Germinal center (tissue), 1 donor: ENCODE measurements at places on chromosomes 5 and 9.

- no peak for DNase-seq
These were observed 176.8 kb downstream of the MAT2B start for GRCh38 chr5:163682234-163682633.

DNA sequence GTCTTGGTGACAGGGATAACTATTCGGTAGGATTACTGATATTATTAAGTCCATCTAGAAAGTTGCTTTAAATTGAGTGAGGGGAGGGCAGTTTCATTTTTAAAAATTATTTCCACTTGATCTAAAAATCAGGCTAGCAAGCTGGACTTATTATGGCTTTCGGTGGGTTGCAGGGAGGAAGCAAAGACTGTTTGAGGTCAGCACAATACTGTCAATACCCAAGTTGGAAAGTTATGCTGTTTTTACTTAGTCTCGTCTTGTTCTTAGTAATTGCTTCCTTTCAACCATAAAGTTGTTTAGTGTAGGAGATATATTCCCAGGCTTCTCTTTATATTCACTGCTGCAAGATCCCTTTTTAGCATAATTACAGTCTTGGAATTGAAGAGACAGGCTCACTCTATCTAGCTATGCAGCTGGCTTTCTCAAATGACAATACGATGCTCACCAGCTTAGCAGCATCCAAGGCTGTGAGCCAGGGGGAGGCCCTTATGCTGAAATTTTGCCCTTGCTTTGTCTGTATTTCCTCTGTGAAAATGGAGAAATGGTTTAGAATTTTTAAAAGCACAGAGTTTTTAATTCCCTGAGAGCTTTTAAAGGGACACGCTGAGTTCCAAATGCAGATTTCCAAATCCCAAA is 68.2 kb upstream of the APC start:
- DNase-seq, result no peak

GRCh38 chr9:88803546-88804253 is 187.6 kb upstream of the S1PR3 start:
- no peak for DNase-seq

- DNase-seq, result no peak
These were observed 237.2 kb upstream of the CTNND2 start for GRCh38 chr5:12141496-12141895.

DNA sequence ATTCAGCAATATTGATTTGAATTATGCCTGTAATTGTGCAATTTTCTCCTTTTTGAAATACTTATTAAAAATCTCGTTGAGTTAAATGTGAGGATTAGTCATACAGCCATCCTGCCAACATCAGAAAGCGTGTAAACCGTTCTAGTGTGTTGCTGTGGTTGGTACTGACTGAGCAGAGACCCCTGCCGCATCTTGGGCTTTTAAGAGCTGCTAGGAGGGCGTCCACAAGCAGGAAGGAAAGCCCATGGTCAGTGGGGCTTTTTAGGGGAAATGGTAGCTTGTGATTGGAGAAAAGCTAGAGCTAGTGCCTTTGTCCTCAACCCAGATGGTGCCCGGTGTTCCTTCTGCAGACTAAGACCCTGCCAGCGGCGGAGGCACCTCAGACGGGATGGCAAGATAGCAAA is 1.3 kb downstream of the SDHA start:
- no peak for DNase-seq

DNA sequence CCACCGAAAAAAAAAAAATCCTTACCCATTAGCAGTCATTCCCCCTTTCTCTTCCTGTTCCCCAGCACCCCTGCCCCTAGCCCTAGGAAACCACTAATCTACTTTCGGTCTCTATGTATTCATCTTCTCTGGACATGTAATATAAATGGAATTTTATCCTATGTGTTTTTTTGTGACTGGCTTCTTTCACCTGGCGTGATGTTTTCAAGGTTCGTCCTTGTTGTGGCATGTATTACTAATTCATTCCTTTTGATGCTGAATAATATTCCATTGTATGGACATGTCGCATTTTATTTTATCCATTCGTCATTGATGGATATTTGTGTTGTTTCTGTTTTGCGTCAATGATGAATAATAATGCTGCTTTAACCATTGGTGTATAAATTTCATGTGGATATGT is 42.8 kb upstream of the SH3GL2 start:
- no peak for DNase-seq

GRCh38 chr5:68242743-68243142 is 27.2 kb downstream of the PIK3R1 start:
- no peak for DNase-seq

GRCh38 chr9:13478639-13479038 is 199.1 kb upstream of the MPDZ start:
- no peak for DNase-seq

GRCh38 chr5:119290607-119291006 is 65.2 kb upstream of the TNFAIP8 start:
- no peak for DNase-seq

- DNase-seq, result no peak
These were observed 508.2 kb upstream of the WWC1 start for GRCh38 chr5:167783145-167783817.

GRCh38 chr9:96020792-96021550 is 145.5 kb downstream of the ERCC6L2 start:
- DNase-seq, result peak; percentile 38
